Aorta (tissue), 5 donors: ENCODE measurements at places on chromosomes 5 and 9. TPM values are rescaled to one million over a fixed set of nuclear protein-coding genes. Genes with fewer than 3 reads are reported as not detected.

- no peaks in the 10 kb centered on the region for H3K27me3 ChIP-seq
- H3K36me3 ChIP-seq: no peaks in the 10 kb centered on the region
- peaks cover 5% of the 10 kb centered on the region for H3K4me1 ChIP-seq
- peak overlapping the region; percentile 50 for H3K27ac ChIP-seq
- no peak overlapping the region for H3K4me3 ChIP-seq
- DNase-seq: no peak
Observed at GRCh38 chr9:97504381-97505216, 3.1 kb downstream of the TMOD1 start.

CATSPER3 gene
- total RNA-seq: 0.63 TPM

DNA sequence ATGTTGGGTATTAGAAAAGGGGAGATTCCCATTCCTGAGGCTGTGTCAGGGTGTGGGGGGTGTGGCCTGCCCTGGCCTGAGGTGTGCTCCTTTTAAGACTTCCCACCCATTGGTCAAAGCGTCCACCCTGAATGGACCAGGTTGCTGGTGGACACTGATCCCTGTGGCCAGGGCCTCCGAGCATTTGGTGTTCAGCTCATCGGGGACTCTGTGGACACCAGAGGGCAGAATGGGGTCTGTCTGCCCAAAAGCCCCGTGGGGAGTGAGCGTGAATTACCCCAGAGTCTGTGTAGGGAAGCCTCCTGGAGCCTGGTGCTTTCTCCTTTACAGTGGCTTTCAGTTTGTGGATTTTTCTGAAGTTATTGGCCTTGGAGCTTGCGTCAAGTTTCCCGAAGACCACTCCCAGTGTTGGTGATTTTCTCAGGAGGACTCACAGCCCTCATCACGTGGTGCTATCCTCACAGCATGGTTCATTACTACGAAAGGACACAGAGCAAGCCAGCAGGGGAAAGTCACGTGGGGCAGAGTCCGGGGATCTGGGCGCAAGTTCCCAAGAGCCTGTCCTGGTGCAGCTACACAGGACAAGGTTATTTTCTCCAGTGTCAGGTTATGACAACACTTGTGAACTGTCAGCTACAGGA lies 55.5 kb downstream of the TENT4A start:
- no peak overlapping the region for H3K27ac ChIP-seq
- no peak overlapping the region for H3K4me3 ChIP-seq
- no peaks in the 10 kb centered on the region for H3K4me1 ChIP-seq
- DNase-seq: no peak
- H3K36me3 ChIP-seq: no peaks in the 10 kb centered on the region

GRCh38 chr5:1815881-1816292 lies 14.7 kb downstream of the NDUFS6 start:
- no peaks in the 10 kb centered on the region for H3K4me1 ChIP-seq
- H3K27ac ChIP-seq: no peak overlapping the region
- peaks cover 8% of the 10 kb centered on the region for H3K36me3 ChIP-seq

- no peaks in the 10 kb centered on the region for H3K36me3 ChIP-seq
- peak; percentile 20 for DNase-seq
- no peaks in the 10 kb centered on the region for H3K27me3 ChIP-seq
- H3K4me3 ChIP-seq: no peak overlapping the region
Observed at GRCh38 chr5:1281038-1281882, 13.6 kb downstream of the TERT start.

HEMGN gene
- total RNA-seq: 0.93 TPM

- H3K36me3 ChIP-seq: no peaks in the 10 kb centered on the region
- H3K27ac ChIP-seq: no peak overlapping the region
- H3K27me3 ChIP-seq: no peaks in the 10 kb centered on the region
- DNase-seq: no peak
- no peak overlapping the region for H3K4me3 ChIP-seq
- H3K4me1 ChIP-seq: no peaks in the 10 kb centered on the region
Observed at GRCh38 chr5:97162045-97162444, 19.6 kb upstream of the LIX1 start.

PCDHA10 gene
- total RNA-seq: 0.65 TPM

GPR150 gene
- total RNA-seq: not detected

- DNase-seq: no peak
- no peaks in the 10 kb centered on the region for H3K36me3 ChIP-seq
- H3K27me3 ChIP-seq: no peaks in the 10 kb centered on the region
- H3K27ac ChIP-seq: no peak overlapping the region
- no peaks in the 10 kb centered on the region for H3K4me1 ChIP-seq
- H3K4me3 ChIP-seq: no peak overlapping the region
Observed at GRCh38 chr5:9126490-9126889, 419.4 kb downstream of the SEMA5A start.

GRCh38 chr5:163245584-163245983 lies 191.8 kb upstream of the CCNG1 start:
- no peak for DNase-seq
- no peak overlapping the region for H3K27ac ChIP-seq
- H3K4me1 ChIP-seq: no peaks in the 10 kb centered on the region
- H3K4me3 ChIP-seq: no peak overlapping the region
- no peaks in the 10 kb centered on the region for H3K36me3 ChIP-seq

DNA sequence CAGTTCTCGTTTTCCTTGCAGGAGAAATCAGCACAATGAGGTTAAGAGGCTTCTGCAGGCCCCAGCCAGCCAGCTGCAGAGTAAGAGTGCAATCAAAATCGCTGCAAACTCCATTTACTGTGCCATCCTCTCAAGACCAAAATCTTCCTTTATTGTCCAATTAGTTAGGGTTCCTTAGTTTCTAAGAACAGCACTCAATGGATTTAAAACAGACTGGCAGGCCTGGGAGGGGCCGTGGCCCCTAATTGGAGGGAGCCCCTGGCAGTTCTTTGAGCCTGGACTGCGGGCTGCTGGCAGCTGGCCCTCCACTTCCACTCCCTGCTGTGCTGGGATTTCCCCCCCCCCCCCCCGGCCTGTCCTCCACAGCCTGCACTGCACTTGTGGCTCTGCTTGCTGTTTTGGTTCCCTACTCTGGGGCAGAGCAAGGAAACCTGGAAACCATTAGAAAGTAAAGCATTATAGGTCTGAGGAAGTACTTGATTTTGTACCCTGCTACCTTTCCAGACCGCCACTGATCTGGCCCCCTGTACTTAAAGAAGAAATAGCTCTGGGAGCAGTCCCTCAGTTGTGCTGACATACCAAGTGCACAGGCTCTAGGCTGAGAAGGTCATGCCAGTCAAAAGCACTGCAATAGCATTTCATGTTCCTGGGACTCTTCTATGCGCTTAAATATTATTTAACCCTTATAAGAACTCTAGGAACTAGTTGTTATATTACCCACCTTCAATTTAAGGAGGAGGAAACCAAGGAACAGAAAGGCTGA lies 129.0 kb downstream of the APBA1 start:
- no peaks in the 10 kb centered on the region for H3K36me3 ChIP-seq
- H3K27ac ChIP-seq: no peak overlapping the region
- DNase-seq: no peak
- H3K27me3 ChIP-seq: no peaks in the 10 kb centered on the region
- H3K4me3 ChIP-seq: no peak overlapping the region

VLDLR gene
- 46.3 TPM for total RNA-seq

DNA sequence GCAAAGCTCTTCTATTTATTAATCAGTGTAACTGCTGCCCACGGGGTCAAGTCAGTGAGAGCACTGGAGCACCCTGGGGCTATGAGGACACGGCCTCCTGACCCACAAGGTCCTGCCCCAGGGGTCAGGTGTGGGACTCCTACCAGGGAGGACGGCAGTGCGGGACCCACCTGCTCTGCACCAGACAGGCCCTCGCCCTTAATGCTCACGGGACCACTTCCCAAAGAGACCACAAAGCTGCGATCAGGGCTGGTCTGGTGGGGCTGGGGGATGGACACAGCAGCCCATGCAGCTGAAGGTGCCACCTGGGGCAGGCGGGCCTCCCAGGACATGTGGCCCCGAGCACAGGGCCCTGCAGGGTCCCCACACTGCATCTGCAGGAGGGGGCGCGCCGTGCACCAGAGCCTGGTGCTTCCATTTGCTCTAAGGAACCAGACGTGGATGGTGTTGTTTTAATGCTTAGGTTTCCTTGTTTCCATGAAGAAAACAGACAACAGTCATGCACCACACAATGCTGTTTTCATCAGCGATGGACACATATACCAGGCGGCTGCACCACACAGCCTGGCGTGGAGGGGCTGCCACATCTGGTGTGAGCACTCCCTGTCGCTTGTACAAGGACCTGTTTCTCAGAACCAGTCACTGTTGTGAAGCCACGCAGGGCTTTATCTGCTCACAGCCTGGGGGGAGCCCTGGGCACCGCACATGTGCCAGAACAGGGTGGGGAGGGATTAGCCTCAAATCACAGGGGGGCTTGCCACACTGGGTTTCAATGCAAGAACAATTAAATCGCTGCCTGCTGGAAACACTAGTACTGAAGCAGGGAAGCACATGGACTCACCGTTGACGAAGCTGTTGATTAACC lies 22.6 kb downstream of the CLPTM1L start:
- H3K4me1 ChIP-seq: no peaks in the 10 kb centered on the region
- H3K4me3 ChIP-seq: no peak overlapping the region
- H3K27ac ChIP-seq: no peak overlapping the region

DNA sequence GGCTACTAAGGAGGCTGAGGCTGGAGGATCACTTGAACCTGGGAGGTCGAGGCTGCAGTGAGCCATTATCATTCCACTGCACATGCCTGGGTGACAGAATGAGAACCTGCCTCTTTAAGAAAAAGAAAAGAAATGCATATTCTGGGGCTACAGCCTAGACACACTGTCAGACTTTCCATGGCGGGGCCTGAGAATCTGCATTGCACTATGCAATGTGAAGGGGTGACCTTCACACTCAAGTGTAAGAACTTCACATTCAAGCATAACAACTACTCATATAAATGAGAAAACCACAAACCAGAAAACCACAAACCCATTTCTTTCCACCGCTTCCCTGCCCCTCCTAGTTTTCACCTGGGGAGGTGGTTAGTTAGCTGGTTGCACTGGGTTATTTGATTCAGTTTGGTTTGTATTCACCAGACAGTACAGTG lies 18.0 kb upstream of the FBP2 start:
- no peak for DNase-seq
- H3K36me3 ChIP-seq: no peaks in the 10 kb centered on the region
- no peaks in the 10 kb centered on the region for H3K4me1 ChIP-seq
- H3K27ac ChIP-seq: no peak overlapping the region
- H3K4me3 ChIP-seq: no peak overlapping the region

DNA sequence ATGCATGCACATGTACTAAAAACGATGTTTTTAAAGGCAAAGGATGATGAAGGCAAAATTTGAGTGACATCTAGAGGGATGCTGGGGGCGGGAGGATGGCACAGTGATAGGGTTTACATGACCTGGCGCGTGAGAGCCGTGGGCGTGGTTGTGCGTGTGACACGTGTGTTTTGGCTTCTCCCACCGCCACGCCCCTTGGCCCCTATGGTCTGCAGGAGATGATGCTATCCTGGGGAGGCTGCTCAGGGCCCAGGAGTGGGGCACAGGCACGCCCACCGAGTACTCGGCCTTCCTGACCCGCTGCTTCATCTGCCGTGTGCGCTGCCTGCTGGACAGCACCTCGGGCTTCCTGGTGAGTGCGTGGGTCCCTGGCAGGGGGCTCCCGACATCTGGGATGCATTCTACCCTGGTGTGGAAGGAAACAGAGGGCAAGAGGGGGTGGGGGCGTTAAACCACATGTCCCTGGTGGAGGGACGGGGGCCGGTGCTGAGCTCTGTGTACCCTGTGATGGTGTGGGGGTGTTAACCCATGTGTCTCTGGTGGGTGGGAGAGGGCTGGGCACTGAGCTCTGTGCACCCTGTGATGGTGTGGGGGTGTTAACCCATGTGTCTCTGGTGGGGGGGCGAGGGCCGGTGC lies 19.2 kb upstream of the EXOC3 start:
- no peaks in the 10 kb centered on the region for H3K27me3 ChIP-seq
- DNase-seq: peak; percentile 41
- no peaks in the 10 kb centered on the region for H3K36me3 ChIP-seq
- H3K4me3 ChIP-seq: no peak overlapping the region
- no peaks in the 10 kb centered on the region for H3K4me1 ChIP-seq

- no peak overlapping the region for H3K27ac ChIP-seq
- no peak for DNase-seq
- H3K4me3 ChIP-seq: no peak overlapping the region
- H3K4me1 ChIP-seq: no peaks in the 10 kb centered on the region
Observed at GRCh38 chr5:168881427-168882149, 302.4 kb upstream of the PANK3 start.

DNA sequence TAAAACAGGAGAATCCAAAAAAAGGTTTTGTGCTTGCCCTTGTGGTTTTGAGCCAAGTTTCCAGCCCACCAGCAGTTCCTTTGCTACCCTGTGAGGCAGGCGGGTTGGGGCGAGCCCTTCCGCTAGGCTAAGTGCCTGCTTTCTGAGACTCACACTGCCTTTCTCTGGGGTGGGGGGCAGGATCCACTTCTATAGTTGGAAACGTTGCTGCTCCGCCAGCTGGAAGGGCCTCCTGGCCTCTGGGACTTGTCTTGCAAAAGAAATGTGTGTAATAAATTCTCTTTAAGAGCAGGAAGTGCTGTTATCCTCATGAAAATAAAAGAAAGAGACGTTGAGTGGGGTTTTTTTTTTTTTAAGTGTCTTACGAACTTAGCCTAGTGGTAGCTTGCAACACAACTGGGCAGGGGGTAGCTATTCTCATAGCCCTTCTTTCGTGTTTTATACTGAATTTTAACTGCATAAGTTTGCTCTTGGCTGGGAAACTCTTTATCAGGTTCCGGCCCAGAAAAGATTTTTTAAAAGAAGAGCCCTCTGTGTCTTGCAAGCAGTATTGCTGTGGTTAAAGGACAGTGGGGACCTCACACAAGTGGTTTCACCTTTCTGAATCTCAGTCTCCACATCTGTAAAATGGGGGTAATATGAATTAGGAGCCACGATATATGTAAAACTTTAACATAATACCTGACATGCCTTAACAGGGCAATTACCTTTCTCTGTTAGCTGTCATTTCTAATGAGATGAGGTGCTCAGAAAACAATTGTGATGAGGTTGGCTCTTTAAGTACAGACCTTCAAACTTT lies 19.8 kb downstream of the JADE2 start:
- H3K4me1 ChIP-seq: peaks cover 4% of the 10 kb centered on the region
- no peak overlapping the region for H3K4me3 ChIP-seq
- H3K27ac ChIP-seq: no peak overlapping the region
- no peaks in the 10 kb centered on the region for H3K27me3 ChIP-seq

SLCO4C1 gene
- total RNA-seq: 1.6 TPM

HAPLN1 gene
- total RNA-seq: 3.5 TPM

DNA sequence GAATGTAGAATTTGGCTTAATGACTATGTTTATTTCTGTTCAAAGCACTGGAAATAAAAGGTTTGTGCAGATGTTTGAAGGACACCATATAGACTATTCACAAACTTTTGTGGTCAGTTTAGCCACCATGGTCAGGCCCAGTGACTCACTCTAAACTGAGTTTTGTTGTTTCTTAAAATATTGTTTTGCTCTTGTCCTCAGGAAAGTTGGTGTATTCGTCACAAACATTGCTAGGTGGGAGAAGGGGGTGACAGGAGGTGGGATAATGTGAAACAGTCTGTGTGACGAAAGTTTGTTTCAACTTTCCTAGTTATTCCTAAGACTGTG lies 35.0 kb upstream of the LIFR start:
- H3K4me1 ChIP-seq: no peaks in the 10 kb centered on the region
- H3K27me3 ChIP-seq: no peaks in the 10 kb centered on the region
- H3K36me3 ChIP-seq: no peaks in the 10 kb centered on the region
- H3K27ac ChIP-seq: no peak overlapping the region
- DNase-seq: no peak
- no peak overlapping the region for H3K4me3 ChIP-seq

GABRA6 gene
- total RNA-seq: not detected
